Activated CD4-positive, alpha-beta T cell treated with anti-CD3 and anti-CD28 coated beads, Interleukin-2, amount 50 U/mL, for 4 hours (primary cell): ENCODE measurements at places on chromosomes 1 and 21.
A peak's percentile ranks its signal among the peaks of the same experiment; 100 is the strongest.

- no peak for DNase-seq
Observed at GRCh38 chr1:112464501-112464900, 44.3 kb upstream of the WNT2B start.

DNA sequence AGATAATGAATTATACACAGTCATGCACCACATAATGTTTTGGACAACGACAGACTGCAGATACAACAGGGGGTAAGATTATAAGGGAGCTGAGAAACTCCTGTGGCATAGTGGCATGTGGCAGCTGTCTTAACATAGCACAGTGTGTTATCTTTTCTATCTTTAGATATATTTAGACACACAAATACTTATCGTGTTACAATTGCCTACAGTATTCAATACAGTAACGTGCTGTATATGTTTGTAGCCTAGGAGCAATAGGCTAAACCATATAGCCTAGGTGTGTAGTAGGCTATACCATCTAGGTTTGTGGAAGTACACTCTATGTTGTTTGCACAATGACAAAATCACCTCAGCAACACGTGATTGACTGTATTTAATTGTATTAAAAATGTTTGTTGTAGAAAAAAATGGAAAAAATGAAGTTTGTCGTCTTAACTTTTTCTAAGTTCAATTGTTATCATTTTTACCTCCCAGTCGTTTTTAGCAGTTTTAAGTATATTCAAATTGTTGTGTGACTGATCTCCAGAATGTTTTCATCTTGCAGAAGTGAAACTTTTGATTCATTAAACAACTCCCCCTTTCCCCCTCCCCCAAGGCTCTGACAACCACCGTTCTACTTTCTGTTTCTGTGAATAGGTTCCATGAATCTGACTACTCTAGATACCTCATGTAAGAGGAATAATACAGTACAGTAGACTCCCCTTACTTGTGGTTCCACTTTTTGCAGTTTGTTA lies 351.0 kb upstream of the B3GALT2 start:
- peak; percentile 62 for DNase-seq

DNA sequence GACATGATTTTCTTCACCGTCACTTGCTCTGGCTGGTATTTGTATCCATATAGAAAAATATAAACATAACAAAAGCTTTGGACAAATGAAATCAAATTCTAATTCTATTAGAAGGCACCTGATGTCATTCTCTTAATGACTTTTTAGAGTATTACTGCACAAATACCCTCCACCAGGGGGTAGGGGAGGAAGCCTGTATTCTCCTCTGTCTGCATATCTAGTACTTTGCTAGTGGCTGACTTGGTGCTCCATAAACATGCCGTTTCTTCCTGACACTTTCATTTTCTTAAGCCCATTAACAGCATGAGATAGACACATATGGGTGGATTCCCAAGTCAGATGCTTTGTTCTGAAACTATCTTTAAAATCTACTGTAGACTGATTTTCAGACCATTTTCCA lies 20.6 kb upstream of the KCNJ15 start:
- no peak for DNase-seq

- no peak for DNase-seq
Observed at GRCh38 chr1:32867671-32868070, 3.0 kb downstream of the FNDC5 start.

DNA sequence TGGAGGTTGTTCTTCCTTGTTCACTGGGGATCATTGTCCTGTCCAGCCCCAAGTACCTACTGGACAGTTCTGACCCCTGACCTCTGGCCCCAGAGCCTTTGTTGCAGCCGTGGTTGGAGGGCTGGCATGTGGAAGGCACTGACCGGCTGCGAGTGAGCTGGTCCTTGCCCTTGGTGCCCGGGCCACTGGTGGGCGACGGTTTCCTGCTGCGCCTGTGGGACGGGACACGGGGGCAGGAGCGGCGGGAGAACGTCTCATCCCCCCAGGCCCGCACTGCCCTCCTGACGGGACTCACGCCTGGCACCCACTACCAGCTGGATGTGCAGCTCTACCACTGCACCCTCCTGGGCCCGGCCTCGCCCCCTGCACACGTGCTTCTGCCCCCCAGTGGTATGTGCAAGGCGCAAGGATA lies 11.4 kb downstream of the TIE1 start:
- no peak for DNase-seq

DNA sequence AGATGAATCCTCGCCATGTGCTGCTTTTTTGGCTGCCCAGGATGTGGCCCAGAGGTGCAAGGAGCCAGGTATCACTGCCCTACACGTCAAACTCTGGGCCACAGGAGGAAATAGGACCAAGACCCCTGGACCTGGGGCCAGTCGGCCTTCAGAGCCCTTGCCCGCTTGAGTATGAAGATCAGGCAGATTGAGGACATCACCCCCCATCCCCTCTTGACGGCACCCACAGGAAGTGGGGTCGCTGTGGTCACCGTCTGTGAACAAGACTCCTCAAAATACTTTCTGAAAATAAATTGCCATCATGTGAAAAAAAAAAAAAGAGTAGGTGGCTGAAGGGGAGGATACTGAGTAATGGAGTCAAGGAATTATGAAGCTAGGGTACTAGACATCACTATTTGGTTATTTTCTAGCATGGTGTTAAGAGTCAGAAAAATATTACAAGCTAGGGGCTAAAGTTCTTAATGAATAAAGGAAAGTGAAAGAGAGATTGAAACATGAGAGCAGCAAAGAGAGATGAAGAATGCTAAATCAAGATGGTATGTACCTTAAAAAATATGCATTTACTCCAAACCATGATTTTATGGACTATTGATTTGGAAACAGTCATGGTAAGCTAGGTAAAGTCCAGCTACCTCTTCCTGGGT lies 84.9 kb downstream of the CLEC20A start:
- no peak for DNase-seq

DNA sequence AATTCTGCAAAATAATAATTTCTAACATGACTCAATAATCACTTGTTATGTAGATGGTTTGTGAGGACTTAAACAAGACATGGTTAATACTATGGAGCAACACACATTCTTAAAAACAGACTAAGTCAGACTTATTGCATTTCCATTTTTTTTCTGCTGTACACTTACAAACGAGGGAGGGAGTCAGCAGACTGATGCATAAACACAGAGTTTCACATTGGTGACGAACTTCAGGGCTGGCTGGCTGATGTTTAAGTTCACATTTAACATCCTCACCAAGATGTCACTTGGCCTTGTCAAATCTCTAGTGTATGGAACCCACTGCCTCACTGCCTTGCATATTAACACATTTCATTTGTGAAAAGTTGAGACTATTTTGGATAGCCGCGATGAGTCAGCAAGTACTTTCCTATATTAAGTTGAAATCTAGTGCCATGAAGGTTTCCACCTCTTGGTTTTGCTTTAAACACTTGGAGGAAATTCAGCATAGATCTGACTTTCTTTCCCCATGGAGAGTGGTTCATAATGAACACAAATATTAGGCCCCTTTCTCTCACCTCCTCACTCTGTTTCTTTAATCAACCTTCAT lies 337.5 kb upstream of the RUNX1 start:
- no peak for DNase-seq

- DNase-seq, result no peak
Observed at GRCh38 chr21:39660191-39660980, 47.6 kb downstream of the B3GALT5 start.

DNA sequence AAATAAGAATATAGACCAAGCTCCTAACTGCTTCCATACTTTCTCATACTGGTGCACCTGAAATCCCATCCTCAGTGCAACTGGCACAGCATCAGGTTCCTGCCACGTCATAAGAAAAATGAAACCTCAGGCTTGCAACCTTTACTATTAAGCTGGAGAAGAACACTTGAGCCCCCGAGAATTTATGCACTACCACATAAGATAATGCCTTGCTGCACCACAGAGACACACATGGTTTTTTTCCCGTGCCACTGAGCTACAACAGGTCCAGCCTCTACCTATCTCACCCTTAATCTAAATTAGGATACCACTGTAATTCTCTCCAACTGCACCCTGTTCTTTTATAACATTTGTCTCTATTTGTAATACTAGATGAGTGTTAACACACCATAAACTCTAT lies 174.5 kb downstream of the DENND1B start:
- DNase-seq, result no peak

DNA sequence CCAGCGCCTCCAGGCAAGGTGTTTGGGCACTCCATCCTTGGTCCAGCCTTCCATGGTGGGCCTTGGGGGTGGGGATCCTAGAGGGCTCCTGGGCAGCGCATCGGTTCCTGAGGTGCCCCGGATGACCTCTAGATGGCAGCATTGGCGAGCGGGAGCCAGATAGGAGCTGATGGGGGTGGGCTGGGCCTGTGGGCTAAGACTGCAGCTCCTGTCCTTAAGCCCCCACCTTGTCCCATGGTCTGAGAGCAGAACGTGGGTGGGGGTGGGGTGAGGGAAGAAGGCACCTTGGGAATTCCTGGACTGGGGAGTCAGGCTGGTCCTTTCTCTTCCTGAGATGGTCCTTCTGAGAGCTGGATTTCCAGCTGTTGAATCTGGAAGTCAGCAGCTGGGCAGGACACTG lies 93.4 kb upstream of the CSF3R start:
- DNase-seq, result peak; percentile 41

- no peak for DNase-seq
Observed at GRCh38 chr1:103424650-103425049, 100.8 kb upstream of the RNPC3 start.

- DNase-seq, result no peak
Observed at GRCh38 chr1:42168763-42169162, 4.2 kb upstream of the GUCA2A start.

GRCh38 chr1:227349967-227350366 lies 31.7 kb upstream of the CDC42BPA start:
- no peak for DNase-seq

DNA sequence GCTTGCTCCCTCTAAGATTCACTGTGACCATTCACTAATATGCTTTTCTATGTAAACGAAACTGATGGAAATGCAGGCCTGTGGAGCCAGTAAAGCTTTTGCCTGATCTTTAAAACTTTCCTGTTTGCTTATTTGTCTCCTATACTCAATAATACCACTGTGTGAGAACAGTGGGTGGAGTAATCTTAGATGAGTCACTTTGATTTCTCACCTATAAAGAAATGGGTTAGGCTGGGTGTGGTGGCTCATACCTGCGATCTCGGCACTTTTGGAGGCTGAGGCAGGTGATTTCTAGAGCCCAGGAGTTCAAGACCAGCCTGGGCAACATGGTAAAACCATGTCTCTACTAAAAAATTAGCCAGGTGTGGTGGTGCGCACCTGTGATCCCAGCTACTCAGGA lies 70.8 kb downstream of the RWDD3 start:
- no peak for DNase-seq

- DNase-seq, result no peak
Observed at GRCh38 chr1:61158591-61158990, 76.2 kb downstream of the NFIA start.

- DNase-seq, result no peak
Observed at GRCh38 chr1:96981181-96981580, 259.6 kb downstream of the PTBP2 start.

GRCh38 chr1:3134381-3135072 lies 65.5 kb downstream of the PRDM16 start:
- no peak for DNase-seq

DNA sequence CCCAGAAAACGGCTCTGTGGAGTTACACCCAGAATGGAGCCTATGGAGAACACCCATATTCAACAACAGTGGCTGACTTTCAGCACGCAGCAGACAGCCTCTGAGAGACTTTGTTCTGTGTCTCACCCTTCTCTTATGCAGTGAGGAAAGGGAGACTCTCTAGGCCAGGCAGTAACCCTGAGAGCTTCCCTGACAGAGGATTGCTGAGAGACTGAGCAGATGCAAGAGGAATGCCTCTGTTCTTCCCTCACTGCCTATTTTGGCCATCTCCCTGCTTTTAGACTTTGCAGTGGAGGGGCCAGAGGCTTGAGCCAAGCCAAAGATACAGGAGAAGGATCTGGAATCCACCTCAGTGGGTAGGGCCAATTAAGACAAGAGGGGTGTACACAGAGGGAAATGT lies 41.8 kb upstream of the SLC16A1 start:
- DNase-seq, result no peak

DNA sequence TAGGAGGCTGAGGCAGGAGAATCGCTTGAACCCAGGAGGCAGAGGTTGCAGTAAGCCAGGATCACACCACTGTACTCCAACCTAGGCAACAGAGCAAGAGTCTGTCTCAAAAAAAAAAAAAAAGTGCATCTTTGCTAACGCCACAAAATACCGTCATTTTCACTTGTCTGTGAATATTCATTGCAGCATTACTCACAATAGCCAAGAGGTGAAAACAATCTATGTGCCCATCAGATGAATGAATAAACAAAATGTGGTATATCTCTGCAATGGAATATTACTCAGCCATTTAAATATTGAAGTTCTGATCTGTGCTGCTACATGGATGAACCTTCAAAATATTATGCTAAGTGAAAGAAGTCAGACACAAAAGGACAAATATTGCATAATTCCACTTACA lies 7.9 kb upstream of the TIAM1 start:
- DNase-seq, result no peak

DNA sequence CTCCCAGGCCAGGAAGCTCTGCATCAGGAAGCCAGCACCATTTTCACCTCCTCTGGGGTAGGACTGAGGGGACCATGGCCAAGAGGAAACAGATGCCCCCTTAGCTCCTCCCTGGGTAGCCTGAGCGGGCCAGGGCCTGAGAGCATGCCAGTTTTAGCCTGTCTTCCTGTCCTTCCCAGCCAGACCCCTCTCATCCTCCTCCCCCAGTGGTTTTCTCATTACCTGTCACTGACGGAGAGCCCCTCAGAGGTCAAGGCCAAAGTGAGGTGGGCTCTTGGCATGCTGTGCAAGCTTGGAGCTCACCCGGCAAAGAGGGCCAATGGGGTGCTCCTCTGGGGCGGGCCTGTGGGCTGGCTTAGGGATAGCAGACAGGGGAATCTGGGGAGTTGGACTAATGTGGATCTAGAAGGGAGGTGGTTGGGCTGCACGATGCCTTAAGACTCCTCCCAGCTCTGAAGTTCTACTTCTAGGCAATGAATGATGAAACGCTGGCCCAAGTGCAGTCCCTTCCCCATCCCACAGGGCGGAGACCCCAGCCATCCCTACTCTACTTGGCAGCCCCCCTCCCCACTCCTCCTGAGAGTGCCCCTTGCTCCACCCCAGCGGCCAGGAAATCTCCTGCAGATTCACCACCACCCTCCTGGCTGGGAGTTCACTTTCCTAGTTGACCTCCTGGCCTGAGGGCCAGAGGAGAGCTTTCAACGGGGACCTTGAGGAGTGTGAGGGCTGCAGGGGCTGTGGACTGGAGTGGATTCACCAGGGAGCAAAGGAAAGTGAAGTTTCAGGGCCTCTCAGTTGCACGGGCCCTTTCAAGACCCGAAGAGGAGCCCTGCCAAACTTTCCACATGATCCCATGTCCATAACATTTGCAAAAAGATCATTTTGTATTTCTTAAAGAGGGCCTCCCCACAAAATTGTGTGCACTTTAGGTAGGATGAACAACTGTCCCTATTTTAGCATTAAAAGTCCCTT lies 9.4 kb upstream of the LMNA start:
- DNase-seq, result no peak

- DNase-seq, result no peak
Observed at GRCh38 chr1:19376428-19377372, 64.6 kb downstream of the SLC66A1 start.

GRCh38 chr1:220281159-220281574 lies 8.9 kb upstream of the RAB3GAP2 start:
- no peak for DNase-seq
